Panc1 (cell line): ENCODE measurements at places on chromosomes 13 and 19. TPM values are rescaled to one million over a fixed set of nuclear protein-coding genes. Genes with fewer than 3 reads are reported as not detected.

Gene VN1R4
- not detected for total RNA-seq

Gene STRN4
- total RNA-seq: 89.5 TPM

Gene RTBDN
- 2.4 TPM for total RNA-seq

Gene TBXA2R
- total RNA-seq: 5.2 TPM

Gene ACP7
- 10.3 TPM for total RNA-seq
